ENCODE measurements at places on chromosomes 4 and X.

GRCh38 chr4:5636766-5637670, 71.3 kb downstream of the EVC2 start:
- DNase-seq, result no peak

DNA sequence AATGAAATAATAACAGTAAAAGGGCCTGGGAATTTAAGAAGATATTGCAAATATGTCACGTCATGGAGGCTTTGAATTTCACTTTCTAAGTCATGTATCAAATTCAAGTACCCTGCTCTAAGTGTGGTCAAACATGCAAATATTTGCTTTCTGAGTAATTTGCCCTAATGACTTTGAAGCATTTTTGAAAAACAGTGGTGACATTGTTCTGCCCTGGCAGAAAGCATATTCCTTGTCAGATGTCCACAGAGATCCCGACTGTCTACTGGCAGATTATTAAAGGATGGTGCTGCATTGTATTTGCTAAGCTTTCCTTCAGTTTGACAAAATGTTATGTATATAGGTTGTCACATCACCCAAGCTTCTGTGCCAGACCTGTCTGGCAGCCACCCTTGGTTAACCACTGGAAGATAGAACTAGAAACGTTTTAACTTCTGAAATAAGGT, 92.5 kb downstream of the ANK2 start:
- DNase-seq, result no peak

GRCh38 chr4:25783126-25783525, 79.7 kb downstream of the SEL1L3 start:
- no peak for DNase-seq

GRCh38 chrX:106917830-106918500, 2.2 kb upstream of the CLDN2 start:
- DNase-seq, result no peak

DNA sequence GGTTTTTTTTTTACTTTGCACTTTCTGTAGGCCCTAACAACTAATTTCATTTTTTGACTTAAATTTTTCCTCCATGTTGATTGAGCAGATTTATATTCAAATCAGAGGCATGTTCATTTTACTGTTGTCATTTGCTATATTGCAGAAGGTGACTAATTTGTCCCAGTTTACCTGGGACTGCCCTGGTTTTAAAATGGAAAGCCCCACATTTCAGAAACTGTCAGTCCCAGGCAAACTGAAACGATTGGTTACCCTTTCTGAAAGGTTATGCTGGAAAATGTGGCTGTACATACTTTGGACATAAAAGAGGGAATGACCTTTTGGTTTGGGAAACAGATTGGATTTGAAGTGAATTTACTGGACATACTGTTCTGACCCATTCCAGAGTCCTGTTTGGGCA, 160.0 kb downstream of the SPCS3 start:
- no peak for DNase-seq
